NCI-H526 (cell line): ENCODE measurements at places on chromosomes 3 and 15.

- DNase-seq = no peak
Observed at GRCh38 chr3:31798840-31799239, 182.2 kb downstream of the OSBPL10 start.

- DNase-seq = no peak
Observed at GRCh38 chr3:181782306-181782954, 70.7 kb downstream of the SOX2 start.

DNA sequence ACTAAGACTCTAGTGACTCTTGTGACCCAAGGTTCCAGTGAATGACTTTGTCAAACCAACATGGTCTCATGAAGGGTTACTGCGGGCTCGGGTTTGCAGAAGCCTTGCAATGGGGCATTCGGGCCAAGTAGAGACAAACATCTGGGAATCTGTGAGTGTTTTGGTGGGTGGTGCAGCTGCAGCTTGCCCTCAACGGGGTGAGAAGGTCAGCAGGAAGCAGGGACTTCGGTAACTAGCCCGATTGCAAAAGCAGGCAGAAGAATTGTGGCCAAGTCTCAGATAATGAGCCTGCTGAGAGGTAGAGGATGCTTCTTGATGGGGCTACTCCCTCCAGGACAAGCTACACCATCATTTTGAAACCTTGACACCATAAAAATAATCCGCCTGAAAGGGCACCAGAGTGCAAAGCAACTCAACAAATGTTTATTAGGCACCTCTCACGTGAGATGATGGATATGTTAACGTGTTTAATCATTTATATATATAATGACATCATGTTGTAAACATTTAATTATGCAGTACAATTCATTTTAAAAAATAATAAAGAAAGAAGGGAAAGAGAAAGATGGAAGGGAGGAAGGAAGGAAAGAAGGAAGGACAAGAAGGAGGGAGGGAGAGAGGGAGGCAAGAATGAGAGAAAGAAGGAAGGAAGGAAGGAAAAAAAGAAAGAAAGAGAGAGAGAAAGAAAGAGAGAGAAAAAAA lies 263.9 kb upstream of the IGF1R start:
- no peak for DNase-seq

- no peak for DNase-seq
Observed at GRCh38 chr3:97692831-97693230, 71.7 kb upstream of the ARL6 start.

- DNase-seq = no peak
Observed at GRCh38 chr15:92848852-92849598, 51.1 kb upstream of the CHD2 start.

GRCh38 chr15:66707310-66708082 lies 5.5 kb downstream of the SMAD6 start:
- DNase-seq = peak; percentile 88

- DNase-seq = no peak
Observed at GRCh38 chr15:42444415-42445063, 46.4 kb downstream of the ZNF106 start.

DNA sequence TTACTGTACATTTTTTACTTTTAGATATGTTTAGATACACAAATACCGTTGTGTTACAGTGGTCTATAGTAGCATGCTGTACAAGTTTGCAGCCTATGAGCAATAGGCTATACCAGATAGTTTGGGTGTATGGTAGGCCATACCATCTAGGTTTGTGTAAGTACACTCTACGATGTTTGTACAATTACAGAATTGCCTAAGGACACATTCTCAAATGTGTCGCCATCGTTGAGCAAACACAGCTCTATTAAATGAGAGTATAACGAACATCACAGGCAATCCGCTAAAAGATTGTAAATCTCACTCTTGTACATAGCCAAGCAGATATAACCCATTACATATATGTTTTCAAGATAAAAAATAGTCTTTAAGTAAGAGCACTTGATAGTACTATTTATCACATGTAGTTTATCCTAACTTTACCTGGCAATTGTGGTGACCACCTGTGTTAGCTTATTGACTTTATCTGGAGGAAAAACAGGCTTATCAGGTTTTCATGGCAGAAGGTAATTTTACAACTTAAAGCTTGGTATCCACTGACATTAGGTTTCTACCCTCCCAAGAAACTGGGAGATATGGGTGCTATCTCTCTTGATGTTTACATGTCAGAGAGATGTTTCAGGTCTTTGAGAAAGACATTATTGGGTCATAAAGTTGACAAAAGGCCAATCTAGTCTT lies 898.7 kb downstream of the NSUN3 start:
- no peak for DNase-seq

DNA sequence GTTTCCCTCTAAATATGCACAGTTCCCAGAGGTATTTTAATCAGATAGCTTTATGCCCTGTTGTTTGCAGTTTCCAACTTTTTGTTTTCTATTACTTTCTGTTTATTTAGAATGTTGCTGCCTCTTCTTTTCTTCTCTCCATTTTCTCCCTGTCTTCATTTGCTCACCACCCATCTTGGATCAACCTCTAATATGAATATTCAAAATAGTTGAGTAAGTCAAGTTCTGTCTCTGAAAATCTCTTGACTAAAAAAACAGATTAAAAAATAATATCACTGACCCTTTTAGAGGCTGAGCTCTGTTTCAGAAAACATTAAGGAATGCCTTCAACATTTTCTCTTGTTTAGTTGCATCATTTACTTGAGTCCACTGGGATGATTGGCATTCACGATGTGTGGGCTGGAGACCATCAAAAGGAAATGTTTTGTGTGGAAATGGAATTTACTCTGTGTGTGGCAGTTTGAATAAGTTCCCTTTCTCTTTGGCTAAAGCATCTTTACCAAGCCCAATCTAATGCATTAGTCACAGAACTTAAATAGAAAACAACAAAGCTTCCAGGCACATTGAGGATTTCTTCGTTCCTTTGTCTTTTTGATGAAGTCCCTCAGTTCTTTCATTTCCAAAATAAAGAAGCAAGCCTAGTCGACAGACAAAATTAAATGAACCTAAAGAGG lies 633.9 kb upstream of the TGFBR2 start:
- DNase-seq = no peak

GRCh38 chr15:39474657-39475056 lies 106.2 kb upstream of the THBS1 start:
- no peak for DNase-seq

DNA sequence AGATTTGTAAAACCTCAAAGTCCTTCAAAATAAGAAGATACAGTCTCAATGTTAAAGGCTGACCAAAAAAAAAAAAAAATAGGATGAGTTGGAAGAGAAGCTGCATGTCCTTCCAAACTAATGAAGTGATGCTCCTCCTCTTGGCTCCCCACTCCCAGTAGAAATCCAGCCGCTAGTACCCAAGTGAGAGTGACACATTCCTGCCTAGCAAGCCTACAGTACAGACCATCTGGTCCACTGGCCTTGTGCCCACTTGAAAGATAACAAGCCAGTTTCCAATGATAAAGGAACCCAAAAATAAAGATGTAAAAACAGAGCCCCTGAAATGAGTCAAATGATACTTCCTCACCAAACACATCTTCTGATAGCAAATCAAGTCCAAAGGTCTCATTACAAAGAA lies 258.7 kb upstream of the NSMCE3 start:
- no peak for DNase-seq

DNA sequence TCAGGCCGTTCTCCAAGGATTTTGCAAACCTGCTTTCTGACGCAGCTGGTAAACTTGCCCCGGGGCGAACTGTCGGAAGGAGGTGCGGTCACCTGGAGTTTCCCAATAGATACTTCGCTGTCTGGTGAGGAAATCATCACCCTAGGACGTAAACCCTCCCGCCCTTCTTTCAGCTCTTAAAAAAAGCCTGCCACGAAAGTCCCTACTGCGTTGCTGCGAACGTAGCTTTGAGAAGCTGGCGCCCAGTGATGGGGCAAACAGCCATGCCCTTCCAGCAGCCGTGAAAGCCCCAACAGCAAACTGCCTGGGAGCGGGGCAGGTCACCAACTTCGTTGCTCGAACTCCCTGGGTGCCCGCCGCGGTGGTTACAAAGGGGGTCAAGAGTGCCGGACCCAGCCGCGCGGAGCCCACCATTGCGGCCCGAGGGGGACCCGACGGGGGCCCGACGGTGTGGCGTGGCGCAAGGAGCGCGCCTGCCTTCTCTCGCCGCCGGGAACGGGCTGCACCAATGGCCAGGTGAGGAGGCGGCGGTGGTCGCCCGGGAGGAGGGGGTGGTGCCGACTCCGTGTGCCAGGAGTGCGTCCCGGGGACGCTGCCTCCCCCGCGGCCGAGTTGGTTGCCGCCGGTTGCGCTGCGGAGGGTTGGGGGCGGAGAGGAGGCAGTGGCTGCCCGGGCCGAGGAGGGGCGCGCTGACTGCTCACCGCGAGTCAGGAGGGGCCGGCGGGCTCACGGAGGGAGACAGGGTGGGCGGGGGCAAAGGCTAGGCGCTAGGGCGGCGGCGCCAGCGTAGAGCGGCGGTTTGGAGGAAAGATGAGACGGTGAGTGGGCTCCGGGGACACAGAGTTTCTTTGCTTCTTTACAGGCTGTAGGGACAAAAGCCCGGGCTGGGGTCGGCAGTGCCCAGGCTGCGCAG lies at the start of gene PHLDB2:
Gene PHLDB2 (plus strand): TSS at position 205 of the 913 bp plus-strand sequence. CDS start 24,813 bp downstream, outside the sequence.
- peak; percentile 7 for DNase-seq

- DNase-seq = no peak
Observed at GRCh38 chr3:139225548-139225947, 118.3 kb upstream of the MRPS22 start.

DNA sequence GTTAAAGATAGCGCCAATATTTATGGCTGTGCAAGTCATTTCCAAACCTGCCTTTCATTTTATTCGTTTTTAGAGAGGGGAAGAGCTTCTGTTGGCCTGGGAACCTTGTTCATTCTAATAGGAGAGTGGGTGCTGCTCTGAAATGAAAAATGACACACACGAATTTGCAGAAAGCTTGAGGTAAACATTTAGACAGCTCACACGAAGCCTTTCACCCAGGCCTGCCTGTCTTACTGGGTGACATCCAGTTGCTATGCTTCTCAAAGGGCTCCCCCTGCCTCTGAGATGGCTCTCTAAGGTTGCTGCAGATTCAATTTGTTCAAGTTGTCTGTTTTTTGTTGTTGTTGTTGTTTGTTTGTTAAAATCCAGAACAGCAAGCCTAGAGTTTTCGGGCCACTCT lies 18.2 kb downstream of the PEX5L start:
- DNase-seq = no peak

- DNase-seq = no peak
Observed at GRCh38 chr3:188853856-188854771, 317.7 kb upstream of the TPRG1 start.

DNA sequence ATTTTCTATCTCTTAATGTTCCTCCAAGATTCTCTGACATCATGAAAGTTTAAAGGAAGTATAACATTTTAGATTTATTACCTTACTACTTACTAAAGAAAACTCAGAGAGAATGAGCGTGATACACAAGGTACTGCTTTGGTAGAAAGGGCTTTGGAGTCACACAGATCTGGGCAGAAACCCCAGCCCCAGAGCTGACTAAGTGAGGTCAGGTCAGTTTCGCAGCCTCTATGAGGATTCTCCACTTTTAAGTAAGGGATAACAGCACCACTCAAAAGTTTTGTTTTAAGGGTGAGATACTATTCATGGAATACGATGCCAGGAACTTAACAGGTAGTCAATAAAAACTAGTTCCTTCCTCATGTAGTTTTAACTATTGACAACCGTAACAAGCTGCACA lies 76.1 kb downstream of the CLDN11 start:
- DNase-seq = no peak

DNA sequence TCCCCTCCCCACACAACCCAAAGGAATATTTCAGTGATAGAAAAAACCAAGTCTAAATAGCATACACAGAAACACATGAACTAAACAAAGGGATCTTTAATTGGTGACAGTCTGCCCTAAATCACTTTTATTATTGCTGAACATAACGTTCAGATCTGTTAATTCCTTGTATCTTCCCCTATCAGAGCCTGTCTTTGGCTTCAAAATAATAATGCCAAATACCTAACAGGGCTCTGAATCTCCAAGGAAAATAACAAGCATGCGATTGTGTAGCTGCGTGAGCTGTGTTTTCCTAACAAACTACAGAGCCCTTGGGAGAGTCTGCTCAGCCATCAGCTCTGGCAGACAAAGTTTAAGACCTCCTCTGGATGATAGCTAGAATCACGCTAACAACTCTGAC lies 1010.1 kb downstream of the ROBO1 start:
- DNase-seq = no peak

GRCh38 chr3:24437326-24437725 lies 57.3 kb downstream of the THRB start:
- no peak for DNase-seq

- DNase-seq = no peak
Observed at GRCh38 chr3:141081141-141081795, 30.1 kb downstream of the SPSB4 start.

GRCh38 chr3:87997298-87997697 lies 61.5 kb downstream of the CGGBP1 start:
- no peak for DNase-seq

DNA sequence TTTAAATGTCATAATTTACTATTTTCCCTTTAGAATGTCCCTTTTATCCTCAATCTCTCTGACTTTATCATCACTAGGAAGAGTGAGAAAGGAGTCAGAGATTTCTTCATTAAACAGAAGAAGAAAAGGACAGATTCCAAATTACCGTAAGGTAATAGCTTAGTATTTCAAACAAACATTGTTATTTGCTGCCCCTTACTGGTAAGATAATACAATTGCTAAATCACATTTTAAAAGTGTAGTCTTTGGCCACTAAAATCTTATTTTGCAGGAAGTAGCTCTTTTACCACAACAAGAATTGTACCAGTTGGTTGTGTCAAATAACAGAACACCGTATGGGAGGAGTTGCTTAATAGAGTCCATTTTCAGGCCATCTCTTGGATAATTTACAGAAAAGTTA lies 53.7 kb downstream of the CGGBP1 start:
- DNase-seq = peak; percentile 27

- DNase-seq = no peak
Observed at GRCh38 chr15:64943512-64944225, 32.0 kb downstream of the ANKDD1A start.

DNA sequence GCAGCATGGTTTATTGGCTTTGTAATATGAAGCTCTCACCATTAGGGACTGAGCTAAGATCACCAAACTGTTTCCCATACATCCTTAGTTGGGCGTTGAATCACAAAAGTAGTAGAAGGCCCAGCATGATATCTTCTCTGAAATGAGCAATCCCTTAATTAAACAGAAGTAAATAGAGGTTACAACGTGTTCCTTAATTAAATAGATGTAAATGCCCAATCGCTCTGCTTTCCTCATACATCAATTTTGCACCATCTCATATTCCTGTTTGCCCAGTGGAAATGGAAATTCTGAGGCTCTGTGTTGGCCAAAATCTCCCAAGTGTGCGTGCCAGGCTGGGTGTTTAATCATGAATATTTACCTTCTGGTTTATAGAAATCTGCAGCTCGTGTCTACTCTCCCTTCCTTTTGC lies 107.4 kb upstream of the FOXB1 start:
- DNase-seq = no peak

GRCh38 chr3:53169832-53170324 lies 8.9 kb downstream of the PRKCD start:
- DNase-seq = no peak

GRCh38 chr3:110799271-110799670 lies 272.3 kb upstream of the NECTIN3 start:
- DNase-seq = no peak

DNA sequence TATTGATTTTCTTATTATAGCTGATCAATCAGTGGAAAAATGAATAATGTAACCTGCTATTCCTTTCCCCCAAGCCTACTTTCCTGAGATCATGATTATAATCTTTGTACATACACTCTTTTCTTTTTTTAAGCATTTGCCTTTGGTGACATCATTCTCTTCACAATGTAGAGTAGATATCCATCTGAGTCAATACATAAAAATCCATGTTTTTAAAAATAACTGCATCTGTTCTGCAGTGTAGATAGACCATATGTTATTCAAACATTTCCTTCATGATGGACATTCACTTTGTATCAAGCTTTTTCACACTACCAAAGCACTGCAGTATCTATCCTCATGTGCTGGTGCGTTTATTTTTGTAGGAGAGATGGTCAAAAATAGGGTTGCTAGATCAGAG lies 211.1 kb downstream of the PTPRG start:
- no peak for DNase-seq
